ENCODE measurements at places on chromosomes 2 and 18.

DNA sequence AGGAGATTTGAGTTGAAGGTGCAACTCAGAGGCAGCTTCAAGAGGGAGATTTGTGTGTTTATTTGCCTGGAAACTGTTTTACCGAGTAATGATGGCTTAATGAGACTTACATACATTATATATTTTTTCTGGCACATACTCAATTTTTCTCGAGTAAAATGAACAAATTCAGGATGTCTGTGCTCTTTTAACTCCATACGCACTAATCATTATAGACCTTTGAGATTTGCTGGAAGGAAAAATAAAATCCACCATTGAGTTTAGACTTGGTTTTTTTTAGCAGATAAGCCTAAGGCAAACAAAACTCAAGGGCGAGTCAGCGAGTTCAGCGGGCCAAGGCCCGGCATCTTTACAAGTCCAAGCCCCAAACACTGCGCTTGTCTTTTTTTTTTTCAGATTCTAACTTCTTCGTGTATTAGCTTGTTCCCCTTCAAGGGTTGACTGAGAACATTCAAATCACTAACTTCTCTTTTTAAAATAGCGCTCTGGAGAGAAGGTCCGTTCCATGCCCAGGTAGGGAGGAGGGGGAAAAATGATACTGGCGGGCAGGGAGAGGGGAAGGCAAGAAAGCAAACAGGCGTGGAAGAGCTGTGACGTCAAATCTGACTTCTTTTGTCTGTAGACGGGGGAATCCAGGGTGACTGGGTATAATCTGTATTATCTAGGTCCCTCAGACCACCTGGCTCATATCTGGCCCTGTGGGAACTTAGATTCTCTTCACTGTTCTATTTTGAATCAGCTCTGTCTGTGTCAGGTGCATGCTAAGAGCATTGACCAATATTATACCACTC is 72.7 kb upstream of the MAP3K20 start:
- DNase-seq, result peak; percentile 42

GRCh38 chr2:487186-488079 is 189.8 kb downstream of the TMEM18 start:
- DNase-seq, result no peak

DNA sequence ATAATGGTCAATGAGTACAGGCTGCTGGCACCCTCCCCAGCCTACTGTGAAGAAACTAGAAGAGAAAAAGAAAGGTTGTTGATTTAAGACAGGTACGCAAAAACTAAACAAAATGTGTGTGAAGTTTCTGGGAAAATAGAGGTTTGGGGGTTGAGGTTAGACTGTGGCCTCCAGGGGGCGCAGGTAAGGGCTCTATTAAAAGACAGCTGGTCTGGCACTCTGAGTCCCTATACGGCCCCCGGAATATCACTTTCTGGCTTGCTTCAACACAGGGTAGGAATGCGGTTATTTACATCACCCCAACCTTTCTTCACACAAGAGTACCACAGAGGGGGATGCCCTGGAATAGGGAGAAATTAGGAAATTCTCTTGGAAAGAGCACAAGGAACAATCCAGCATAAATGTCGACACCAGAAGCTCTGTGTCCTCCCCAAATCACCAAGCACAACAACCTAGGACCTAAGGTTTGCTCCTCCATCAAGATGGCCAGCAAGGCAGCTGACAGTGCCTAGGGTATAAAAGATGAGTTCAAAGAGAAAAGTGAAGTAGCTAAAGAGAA is 480.8 kb upstream of the KLHL29 start:
- DNase-seq, result no peak

GRCh38 chr2:231672617-231673347 is 35.5 kb upstream of the PTMA start:
- peak; percentile 20 for DNase-seq

GRCh38 chr2:187118331-187119099 is 269.5 kb upstream of the ZSWIM2 start:
- DNase-seq, result no peak

GRCh38 chr2:42567806-42568400 is 529 bp upstream of the MTA3 start:
- peak; percentile 23 for DNase-seq
